ENCODE measurements at places on chromosomes 5 and 9.

- DNase-seq: no peak
Observed at GRCh38 chr9:99569840-99570239, 251.8 kb upstream of the NR4A3 start.

GRCh38 chr9:26502311-26502710, 390.3 kb downstream of the CAAP1 start:
- no peak for DNase-seq

DNA sequence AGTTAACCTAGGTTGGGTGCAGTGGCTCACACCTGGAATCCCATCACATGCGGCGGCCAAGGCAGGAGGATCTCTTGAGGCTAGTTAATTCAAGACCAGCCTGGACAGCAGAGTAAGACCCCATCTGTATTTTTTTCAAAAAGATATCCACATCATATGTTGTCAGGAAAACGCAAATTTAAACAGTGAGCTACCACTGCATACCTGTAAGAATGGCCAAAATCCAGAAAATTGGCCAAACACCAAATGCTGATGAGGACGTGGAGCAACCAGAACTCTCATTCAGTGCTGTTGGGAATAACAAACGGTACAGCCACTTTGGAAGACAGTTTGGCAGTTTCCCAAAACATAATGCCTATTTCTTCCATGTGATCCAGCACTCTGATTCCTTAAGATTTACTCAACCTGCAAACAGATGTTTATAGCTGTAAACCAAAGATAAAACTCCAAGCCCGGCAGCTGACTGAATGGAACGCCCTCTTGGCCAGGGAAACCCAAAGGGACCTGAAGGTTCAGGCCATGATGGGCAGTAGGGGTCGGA, 12.4 kb downstream of the CEL start:
- DNase-seq: no peak

GRCh38 chr9:110278080-110278707, 21.9 kb upstream of the TXN start:
- no peak for DNase-seq

Data from T-helper 2 cell (primary cell).